ENCODE measurements at places on chromosomes 16 and 17.

DNA sequence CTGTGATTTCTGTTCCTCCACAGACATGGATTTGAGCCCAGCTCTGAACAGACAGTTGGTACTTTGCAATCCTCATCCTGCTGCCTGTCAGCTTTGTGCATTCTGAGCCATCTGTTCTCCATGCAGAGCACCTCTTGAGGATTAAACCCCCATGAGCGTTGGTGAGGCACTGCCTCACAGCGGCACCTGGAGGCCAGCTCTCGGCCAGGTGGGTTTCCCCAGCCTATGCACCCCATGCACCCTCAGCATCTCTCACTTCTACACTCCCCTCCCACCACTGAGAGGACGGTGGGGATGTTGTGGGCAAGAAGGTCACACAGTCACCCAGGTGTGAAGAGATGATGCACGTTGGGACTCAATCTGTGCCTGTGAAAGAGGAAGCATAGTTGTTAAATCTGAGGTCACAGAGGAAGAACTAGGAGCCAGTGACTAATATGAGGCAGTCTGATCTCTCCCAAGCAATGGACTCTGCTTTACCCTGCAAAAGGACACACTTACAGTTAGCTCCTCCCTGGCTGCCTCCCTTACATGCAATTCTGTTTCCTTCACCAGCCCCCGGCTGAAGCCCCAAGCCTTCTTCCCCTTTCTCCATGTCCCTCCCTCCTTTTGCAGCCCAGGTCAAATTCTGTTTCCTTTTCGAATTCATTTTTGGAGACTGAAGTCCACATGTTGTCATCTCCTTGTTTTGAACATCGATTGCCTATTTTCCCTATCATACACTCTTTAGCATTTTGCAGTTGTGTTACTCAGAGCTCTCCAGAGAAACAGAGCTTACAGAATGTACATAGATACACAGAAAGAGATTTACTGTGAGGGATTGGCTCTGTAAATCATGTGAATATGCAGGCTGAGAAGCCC, 58.5 kb downstream of the HS3ST3B1 start:
- DNase-seq: peak; percentile 90

DNA sequence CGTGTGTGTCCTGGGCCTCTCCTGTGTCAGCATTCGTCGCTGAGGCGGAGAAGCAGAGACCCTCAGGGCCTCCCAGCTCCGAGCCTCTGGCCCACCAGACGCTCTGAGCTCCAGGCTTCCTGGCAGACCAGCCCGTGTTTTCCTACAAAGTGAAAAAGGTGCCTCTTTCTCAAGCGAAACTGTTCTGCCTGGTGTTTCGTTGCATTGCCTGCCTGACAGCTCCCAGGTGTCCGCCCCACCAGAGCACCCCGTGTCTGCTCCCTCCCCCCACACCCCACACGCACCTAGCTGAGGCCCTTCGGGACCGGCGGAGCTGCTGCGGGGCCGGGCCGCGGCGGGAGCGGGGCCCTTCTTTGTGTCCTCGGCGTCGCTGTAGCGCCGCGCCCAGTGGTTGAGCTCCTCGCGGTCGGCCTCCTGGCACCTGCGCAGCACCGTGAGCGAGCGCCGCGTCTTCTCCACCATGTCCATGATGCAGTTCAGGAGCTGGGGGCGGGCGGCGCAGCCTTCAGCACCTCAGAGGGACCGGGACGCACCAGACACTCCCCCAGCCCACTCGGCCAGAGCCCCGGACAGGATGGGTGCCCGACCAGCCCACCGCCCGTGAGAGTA, 14.7 kb upstream of the PABPN1L start:
- no peak for DNase-seq

DNA sequence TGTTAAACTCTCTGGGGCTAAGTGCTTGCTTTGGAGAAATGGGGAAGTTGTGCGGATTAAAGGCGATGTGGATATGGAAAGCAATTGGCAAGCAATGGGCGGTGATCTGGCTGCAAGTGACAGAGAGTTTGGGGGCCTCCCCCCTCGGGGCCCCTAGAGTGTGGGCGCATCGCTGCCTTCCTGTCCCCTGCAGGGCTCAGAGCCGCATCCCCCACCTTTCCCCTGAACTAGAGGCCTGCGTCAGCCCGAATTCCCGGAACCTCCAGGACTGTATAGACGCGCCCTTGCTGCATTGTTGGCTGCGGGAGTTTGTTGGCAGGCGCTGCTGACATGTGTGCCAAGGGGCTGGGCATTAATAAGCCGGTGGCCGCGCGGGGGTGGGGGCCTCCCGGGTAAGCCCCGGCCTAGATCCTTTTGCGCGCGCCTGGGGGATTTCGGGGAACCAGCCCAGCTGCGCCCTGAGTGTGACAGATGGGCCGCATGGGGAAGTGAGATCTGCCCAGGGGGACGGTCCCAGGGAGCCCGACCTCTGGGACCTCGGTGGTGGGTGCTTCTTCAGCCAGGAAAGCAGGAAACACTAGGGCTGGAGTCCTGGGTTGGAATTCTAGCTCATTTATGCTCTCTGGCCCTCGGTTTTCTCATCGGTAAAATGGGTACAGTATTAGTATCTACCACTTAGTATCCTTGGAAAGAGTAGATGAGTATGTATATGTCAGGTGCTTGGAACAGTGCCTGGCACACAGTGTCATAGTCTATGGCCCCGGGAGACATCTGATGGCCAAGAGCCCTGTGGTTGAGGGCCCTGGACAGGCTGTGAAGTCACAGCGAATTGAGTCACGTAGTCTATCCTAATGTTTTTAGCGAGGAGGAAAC, 1.0 kb downstream of the EEF2K start:
- peak; percentile 95 for DNase-seq

GRCh38 chr16:30186782-30187555, 3.6 kb downstream of the CORO1A start:
- DNase-seq: peak; percentile 82

GRCh38 chr16:51439271-51439670, 288.2 kb upstream of the SALL1 start:
- DNase-seq: no peak

GRCh38 chr17:47618410-47618809, 31.3 kb upstream of the KPNB1 start:
- peak; percentile 41 for DNase-seq

DNA sequence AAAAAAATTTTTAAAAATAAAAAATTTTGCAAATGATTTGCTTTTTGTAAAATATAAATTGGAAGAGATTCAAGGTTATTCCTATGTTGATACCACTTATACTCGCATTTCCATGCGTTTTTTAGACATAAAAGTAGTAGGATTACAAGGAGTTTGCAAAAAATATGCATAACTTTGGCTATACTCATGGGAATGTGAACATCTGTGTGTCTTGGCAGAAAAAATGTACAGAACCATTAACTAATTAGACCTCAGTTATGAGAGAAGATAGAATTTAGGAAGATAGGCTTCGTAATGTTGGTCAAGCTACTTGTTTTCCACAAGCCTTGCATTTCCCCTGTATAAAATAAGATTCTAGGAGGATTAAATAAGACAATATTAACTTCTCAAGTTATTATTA, 61.1 kb upstream of the VPS4A start:
- DNase-seq: no peak

DNA sequence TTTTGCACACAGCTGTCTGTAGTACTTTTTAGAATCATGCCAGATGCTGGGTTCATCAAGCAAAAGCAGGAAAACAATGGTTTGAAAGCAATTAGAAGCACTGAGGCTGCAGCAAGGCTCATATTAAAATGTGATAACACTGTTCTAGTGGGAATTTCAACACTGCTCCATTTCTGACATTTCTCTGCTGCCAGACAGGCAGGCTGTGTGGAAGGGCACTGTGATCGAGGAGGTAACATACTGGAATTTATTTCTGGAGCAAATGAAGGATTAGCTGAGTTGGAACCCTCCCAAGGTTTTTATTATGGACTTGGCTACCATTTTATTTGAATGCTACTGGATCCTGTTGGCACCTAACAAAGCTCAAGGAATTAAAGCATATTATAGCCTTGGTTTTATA, 66.9 kb downstream of the SKAP1 start:
- no peak for DNase-seq
